ENCODE measurements at places on chromosomes 6 and 20.

GRCh38 chr6:20790032-20790791, 256.0 kb downstream of the CDKAL1 start:
- no peak for DNase-seq

GRCh38 chr6:30272032-30272431, 54.7 kb upstream of the TRIM39 start:
- DNase-seq: no peak

GRCh38 chr6:109867970-109868358, 110.1 kb upstream of the GPR6 start:
- DNase-seq: no peak

- DNase-seq: no peak
Observed at GRCh38 chr20:56328861-56329260, 29.9 kb upstream of the FAM210B start.

DNA sequence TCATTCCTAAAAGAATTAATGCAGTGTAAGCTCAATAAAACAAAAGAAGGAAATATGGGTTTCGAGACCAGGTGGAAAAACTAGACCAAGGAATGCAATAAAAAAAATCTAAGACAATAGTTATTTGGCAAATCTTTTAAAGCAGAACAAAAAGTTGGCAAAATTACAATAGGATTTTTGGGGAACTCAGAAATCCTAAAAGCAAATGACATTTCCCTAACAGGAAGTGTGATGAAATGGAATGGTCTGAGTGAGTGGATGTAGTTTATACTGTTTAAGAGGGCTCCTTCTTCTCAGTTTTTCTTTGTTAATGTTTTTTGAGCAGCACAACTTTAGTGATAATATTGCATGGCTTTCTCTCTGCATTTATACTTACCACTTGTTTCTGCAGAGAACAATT, 190.0 kb downstream of the PLCB4 start:
- no peak for DNase-seq

- no peak for DNase-seq
Observed at GRCh38 chr20:4926531-4927156, 74.7 kb downstream of the SLC23A2 start.

DNA sequence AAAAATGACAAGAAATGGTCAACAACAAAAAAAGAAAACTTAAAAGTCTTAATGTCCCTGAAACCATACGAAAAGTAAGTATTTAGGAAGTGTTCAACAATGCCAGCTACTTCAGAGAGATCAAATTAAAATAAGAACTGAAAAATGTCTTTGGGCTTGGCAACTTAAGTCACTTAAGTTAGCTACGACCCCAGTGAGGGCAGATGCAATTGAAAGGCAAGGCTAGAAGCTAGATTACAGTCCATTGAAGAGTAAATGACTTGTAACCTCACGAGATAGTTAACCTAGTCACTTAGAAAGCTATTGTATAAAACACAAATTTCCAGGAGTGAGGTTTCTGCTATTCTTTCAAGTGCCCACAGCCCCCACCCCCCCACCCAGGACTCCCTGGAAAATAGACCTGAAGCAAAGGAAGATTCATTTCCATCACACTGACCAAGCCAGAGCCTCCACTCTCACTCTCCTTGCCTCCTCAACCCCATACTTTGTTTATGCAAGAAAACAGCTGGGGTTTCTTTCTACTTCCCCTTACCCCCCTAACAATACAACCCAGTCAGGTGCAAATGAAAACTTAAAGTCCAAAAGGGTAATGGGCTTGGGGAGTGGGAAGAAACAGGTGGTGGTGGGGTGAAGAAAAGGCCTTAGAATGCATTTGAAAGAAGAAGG, 14.6 kb downstream of the RTN4IP1 start:
- no peak for DNase-seq

- no peak for DNase-seq
Observed at GRCh38 chr6:43412541-43412940, 14.8 kb upstream of the ABCC10 start.

DNA sequence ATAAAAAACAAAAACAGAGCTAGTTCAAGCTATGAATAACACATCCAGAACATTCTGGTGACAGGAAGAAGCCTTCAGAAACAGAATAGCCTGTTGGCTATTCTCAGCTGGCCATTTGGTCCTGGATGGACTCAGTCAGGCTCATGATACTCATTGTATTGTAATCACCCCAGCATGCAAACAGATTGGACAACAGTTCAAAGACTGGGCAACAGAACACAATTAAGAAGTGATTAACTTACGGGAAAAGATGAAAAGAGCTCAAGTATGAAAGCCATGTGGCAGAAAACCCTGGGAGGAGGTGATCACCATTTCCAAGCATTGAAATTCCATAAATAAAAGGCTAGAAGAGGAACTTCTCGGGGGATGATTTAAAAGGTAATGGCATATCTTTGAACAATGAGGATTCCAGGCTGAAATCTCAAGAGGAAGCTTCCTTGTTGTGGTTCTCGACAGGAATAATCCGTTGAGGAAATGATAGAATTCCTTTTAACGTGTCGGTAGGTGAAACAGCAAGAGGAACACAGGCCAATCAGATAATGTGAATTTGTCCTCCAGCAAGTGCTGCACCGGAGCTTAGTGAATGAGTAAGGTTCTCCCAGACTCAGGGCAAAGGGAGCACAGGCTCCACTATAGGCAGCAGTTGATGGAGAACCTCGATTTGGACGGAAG, 172.4 kb downstream of the BCAS1 start:
- no peak for DNase-seq

- DNase-seq: no peak
Observed at GRCh38 chr6:33171880-33172687, 20.2 kb downstream of the COL11A2 start.

- DNase-seq: no peak
Observed at GRCh38 chr6:1796706-1797529, 187.2 kb downstream of the FOXC1 start.

GRCh38 chr6:31356216-31356945, 598 bp downstream of the HLA-B start:
- no peak for DNase-seq

DNA sequence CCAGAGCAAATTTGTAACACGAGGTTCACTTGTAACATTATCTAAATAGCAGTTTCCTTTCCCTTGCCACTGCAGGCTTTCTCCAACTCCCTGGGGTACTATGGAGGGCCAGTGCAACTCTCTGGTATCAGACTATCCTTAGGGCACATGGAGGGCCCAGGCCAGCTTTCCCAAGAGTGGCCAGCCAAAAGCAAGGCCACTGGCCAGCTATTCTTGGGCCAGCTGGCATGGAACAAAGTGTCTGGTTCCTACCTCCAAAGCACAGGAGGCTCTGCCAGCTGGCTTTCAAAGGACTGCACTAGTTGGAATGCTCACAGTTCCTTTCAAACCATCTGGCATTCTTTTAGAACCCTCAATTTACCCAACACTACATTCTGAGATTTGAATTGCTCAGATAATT, 8.7 kb downstream of the RNF24 start:
- DNase-seq: no peak

- DNase-seq: no peak
Observed at GRCh38 chr6:170022827-170023619, 267.9 kb downstream of the DLL1 start.

- DNase-seq: no peak
Observed at GRCh38 chr20:54151075-54151439, 22.7 kb downstream of the CYP24A1 start.
